ENCODE measurements at places on chromosomes 6 and 20.
A peak's percentile ranks its signal among the peaks of the same experiment; 100 is the strongest.

DNA sequence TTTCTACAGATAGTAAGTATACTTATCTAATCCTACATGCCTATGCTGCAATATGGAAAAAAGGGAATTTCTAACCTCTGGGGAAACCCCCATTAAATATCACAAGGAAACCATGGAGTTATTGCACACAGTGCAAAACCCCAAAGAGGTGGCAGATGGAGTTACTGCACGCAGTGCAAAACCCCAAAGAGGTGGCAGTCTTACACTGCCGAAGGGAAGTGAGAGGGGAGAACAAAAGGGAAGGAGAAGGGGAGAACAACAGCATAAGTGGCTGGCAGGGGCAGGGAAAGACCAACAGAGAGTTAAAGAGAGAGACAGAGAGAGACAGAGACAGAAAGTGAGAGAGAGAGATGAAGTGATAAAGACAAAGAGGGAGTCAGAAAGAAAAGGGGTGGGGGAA is 43.8 kb upstream of the EIF2S2 start:
- H3K27me3 ChIP-seq = no peaks in the 10 kb centered on the region
- no peak overlapping the region for H3K4me3 ChIP-seq
- H3K4me1 ChIP-seq = no peaks in the 10 kb centered on the region
- DNase-seq = no peak
- H3K27ac ChIP-seq = no peak overlapping the region

DNA sequence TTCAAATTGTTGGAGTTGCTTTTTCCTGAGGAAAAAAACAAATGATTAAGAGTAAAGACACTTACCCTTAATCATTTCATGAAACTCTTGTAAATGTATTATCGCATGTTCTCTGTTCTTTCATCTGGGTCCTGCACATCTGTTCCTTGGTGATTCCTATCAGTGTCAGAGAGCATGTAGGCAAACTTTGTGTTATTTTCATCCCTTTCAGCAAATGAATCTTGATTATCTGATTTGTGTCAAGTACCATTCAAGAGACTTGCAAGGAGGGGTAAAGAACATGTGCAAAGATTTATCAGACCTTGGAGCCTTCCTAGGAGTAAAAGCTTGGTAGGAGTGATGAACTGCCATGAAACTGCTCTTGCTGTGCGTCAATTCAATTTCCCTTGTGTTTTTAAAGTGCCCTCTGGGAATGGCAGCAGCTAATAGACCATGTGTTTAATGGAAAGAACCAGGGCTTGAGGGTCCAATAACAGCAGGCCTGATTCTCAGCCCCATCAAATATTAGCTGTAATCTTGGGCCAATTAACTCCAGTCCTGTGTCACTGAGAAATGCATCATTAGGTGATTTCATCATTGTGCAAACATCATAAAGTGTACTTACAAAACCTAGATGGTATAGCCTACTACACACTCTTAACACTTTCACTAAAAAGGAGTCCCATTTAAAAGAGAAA is 118.9 kb upstream of the CEP85L start:
- DNase-seq = no peak
- no peak overlapping the region for H3K4me3 ChIP-seq
- peaks cover 6% of the 10 kb centered on the region for H3K4me1 ChIP-seq
- H3K36me3 ChIP-seq = no peaks in the 10 kb centered on the region
- H3K27ac ChIP-seq = no peak overlapping the region
- no peaks in the 10 kb centered on the region for H3K27me3 ChIP-seq

GRCh38 chr20:34389954-34390555 is 27.0 kb downstream of the ITCH start:
- no peak overlapping the region for H3K4me3 ChIP-seq
- no peaks in the 10 kb centered on the region for H3K27me3 ChIP-seq
- peaks cover 47% of the 10 kb centered on the region for H3K4me1 ChIP-seq
- no peak for DNase-seq
- peaks cover 11% of the 10 kb centered on the region for H3K36me3 ChIP-seq
- H3K27ac ChIP-seq = peak overlapping the region; percentile 62

DNA sequence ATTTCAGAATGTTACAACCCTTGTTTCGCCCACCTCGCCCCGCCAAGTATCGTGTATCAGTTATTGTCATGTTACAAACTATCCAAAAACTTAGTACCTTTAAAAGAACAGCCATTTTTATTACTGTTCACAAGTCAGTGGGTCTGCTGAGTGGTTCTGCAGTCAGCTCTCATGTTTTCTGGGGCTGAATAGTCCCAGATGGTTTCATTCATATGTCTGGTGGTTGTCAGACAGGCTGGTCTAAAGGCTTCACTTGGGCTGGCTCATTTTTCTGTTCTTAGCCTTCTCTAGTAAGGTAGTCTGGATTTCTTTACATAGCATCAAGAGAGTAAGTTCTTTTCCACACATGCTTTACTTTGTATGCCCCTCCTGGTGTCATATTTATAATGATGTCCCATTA is 8.6 kb downstream of the ZNF292 start:
- DNase-seq = no peak
- H3K4me1 ChIP-seq = no peaks in the 10 kb centered on the region
- H3K4me3 ChIP-seq = no peak overlapping the region
- no peaks in the 10 kb centered on the region for H3K27me3 ChIP-seq
- H3K27ac ChIP-seq = no peak overlapping the region
- H3K36me3 ChIP-seq = no peaks in the 10 kb centered on the region

GRCh38 chr6:22091424-22091948 is 205.3 kb downstream of the PRL start:
- no peak for DNase-seq
- H3K27ac ChIP-seq = no peak overlapping the region
- no peak overlapping the region for H3K4me3 ChIP-seq
- H3K36me3 ChIP-seq = no peaks in the 10 kb centered on the region
- no peaks in the 10 kb centered on the region for H3K4me1 ChIP-seq

DNA sequence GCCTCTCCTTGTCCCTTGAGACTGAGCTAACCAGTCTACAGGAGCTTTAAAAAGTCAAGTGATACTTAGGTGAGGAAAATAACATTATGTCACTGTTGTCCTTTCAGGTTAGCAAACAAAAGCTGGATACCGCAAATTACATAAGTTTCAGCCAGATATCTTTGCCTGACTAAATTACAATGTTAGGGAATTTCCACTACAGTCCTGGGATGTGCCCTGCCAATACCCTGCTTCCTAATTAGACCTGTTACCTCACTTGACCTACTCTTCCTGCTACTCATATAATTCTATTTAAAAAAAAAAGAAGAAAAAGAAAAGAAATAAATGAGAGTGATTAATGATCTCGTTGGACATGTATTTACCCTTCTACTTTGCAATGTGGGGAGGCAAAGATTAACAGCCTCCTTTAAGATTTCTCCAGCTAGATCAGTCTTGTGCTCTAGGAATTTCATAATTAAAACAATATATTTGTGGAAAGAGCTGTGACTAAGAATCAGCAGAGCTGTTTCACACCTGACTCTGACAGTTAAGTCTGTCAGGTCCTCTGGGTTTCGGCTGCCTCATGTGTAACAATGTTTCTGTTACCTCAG is 318.9 kb downstream of the HDGFL1 start:
- H3K4me1 ChIP-seq = peaks cover 18% of the 10 kb centered on the region
- H3K4me3 ChIP-seq = no peak overlapping the region
- no peaks in the 10 kb centered on the region for H3K36me3 ChIP-seq
- no peaks in the 10 kb centered on the region for H3K27me3 ChIP-seq
- no peak for DNase-seq
- H3K27ac ChIP-seq = peak overlapping the region; percentile 52

- no peaks in the 10 kb centered on the region for H3K4me1 ChIP-seq
- H3K4me3 ChIP-seq = no peak overlapping the region
- H3K27ac ChIP-seq = no peak overlapping the region
- no peaks in the 10 kb centered on the region for H3K36me3 ChIP-seq
- no peaks in the 10 kb centered on the region for H3K27me3 ChIP-seq
- no peak for DNase-seq
These were observed 414.0 kb upstream of the OPRM1 start for GRCh38 chr6:153625089-153625488.

DNA sequence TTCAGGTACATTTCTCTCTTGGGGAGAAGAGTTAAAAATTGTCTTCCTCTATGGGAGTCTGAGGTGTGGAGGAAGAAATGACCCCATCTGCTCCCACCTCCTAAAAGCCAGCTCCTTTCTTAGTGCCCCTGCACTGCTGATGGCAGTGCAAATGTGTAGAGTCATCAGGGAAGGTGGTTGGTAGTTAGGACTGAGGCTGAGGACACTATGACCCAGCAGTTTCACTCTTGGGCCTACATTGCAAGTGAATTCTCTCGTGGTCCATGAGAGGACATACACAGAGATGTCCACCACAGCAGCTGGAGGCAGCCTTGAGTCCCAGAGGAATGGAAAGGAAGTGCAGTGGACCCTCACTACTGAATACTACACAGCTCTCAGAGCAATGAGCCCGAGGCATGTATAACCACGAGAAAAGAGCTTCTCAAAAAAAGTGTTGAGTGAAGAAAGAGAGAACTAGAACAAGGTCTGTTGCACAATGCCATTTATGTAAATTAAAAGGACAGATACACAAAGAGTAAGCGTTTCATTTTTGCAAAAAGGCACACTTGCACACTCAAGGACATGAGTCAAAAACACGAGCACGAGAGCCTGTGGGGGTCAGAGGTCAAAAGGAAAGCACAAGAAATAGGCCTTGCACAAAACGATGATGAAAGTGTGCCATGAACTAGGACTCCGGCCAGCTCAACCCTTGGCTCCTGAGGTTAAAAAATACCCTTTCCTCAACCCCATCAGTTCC is 308.2 kb upstream of the PRND start:
- H3K27ac ChIP-seq = no peak overlapping the region
- H3K27me3 ChIP-seq = peaks cover 4% of the 10 kb centered on the region
- no peaks in the 10 kb centered on the region for H3K4me1 ChIP-seq

DNA sequence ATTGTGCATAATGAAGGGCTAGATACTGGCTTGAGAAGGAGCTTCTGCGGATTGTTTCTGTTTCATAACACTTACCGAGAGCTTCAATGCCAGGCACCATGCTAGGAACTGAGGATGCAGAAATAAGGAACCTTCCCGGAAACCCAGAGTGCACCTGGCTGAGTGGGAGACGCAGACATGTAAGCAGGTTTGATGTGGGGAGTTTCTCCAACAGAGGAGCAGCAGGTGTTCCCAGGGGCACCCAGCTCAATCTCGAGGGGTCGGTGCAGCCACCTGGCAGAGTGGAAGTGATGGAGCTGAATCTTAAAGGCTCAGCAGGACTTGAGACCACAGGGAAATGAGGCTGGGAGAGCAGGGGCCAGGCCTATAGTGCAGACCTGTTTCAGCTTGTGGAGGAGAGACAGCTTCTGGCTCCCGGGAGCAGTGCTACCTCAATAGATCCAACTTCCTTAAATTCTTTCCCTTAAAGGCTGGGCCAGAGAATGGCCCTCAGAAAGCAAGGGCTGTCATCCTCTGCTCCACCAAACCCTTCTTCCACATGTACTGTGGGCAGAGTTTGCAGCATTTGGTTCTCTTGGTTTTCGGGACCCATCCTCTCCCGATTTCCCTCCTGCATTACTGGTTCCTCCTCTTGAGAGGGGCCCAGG is 27.8 kb upstream of the SRC start:
- H3K4me3 ChIP-seq = no peak overlapping the region
- peaks cover 16% of the 10 kb centered on the region for H3K36me3 ChIP-seq
- no peaks in the 10 kb centered on the region for H3K4me1 ChIP-seq
- no peaks in the 10 kb centered on the region for H3K27me3 ChIP-seq

- no peaks in the 10 kb centered on the region for H3K27me3 ChIP-seq
- no peaks in the 10 kb centered on the region for H3K36me3 ChIP-seq
- DNase-seq = no peak
- H3K27ac ChIP-seq = no peak overlapping the region
- no peaks in the 10 kb centered on the region for H3K4me1 ChIP-seq
- H3K4me3 ChIP-seq = no peak overlapping the region
These were observed 395.3 kb downstream of the CD109 start for GRCh38 chr6:74091136-74091793.

- peak overlapping the region; percentile 81 for H3K27ac ChIP-seq
- peaks cover 16% of the 10 kb centered on the region for H3K36me3 ChIP-seq
- DNase-seq = no peak
- H3K4me1 ChIP-seq = peaks cover 64% of the 10 kb centered on the region
- no peak overlapping the region for H3K4me3 ChIP-seq
- H3K27me3 ChIP-seq = no peaks in the 10 kb centered on the region
These were observed 2.0 kb downstream of the SMIM29 start for GRCh38 chr6:34246563-34247391.

DNA sequence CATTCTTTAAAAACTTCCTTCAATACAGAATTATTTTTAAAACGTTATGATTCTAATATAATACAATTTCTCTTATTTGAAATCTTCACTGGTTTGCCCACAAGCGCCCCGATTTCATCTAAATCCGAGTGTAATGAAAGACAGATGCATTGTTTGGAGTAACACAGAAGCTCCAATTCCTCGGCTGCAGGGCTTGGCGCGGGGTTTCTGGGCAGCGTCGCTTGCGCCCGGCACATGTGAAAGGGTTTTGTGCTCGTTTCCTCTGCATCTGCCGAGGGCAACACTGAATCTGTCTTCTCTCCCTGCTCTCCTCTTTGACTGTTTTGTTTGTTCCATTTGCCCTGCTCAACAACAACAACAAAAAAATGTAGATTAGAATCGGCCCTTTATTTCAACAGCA is 248.6 kb upstream of the QKI start:
- H3K27ac ChIP-seq = no peak overlapping the region
- DNase-seq = no peak
- no peaks in the 10 kb centered on the region for H3K4me1 ChIP-seq

- no peaks in the 10 kb centered on the region for H3K36me3 ChIP-seq
- H3K27me3 ChIP-seq = no peaks in the 10 kb centered on the region
- H3K4me1 ChIP-seq = peaks cover 14% of the 10 kb centered on the region
- H3K27ac ChIP-seq = no peak overlapping the region
- H3K4me3 ChIP-seq = no peak overlapping the region
These were observed 30.6 kb upstream of the PBOV1 start for GRCh38 chr6:138248878-138249277.

DNA sequence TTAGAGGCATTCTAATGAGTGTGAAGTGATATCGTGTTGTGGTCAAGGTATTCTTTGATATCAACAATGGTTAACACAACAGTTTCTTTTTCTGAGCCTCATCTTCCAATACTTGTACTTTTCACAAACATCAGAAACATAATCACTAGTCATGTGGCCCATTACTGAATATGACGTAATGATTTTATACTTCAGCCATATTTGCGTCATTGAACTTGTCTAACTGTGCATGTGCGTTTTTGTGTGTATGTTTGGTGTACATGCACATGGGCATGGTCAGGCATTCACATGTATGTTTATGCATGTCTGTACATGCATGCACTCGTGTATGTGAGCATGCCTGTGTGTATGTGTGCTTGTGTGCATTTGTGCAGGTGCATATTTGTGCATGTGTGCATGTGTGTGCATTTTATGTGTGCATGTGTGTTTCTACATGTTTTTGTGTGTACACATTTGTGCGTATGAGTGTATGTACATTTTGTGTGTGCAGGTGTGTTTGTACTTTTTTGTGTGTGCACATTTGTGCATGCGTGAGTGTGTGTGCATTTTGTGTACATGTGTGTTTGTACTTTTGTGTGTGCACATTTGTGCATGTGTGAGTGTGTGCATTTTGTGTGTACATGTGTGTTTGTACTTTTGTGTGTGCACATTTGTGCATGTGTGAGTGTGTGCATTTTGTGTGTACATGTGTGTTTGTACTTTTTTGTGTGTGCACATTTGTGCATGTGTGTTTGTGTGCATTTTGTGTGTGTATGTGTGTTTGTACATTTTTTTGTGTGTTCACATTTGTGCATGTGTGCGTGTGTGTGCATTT is 29.4 kb downstream of the PRR18 start:
- no peaks in the 10 kb centered on the region for H3K4me1 ChIP-seq
- no peaks in the 10 kb centered on the region for H3K27me3 ChIP-seq
- H3K4me3 ChIP-seq = no peak overlapping the region
- no peak for DNase-seq
